Activated T-helper 2 cell treated with anti-CD3 and anti-CD28 coated beads, Interferon-gamma antibody, Interleukin-2, Interleukin-4, amounts not matched to agents 10 μg/mL and 5 μg/mL and 100 μg/mL, durations not matched to agents 14 hours and 24 hours and 36 hours (primary cell): ENCODE measurements at places on chromosomes 2 and 18.

DNA sequence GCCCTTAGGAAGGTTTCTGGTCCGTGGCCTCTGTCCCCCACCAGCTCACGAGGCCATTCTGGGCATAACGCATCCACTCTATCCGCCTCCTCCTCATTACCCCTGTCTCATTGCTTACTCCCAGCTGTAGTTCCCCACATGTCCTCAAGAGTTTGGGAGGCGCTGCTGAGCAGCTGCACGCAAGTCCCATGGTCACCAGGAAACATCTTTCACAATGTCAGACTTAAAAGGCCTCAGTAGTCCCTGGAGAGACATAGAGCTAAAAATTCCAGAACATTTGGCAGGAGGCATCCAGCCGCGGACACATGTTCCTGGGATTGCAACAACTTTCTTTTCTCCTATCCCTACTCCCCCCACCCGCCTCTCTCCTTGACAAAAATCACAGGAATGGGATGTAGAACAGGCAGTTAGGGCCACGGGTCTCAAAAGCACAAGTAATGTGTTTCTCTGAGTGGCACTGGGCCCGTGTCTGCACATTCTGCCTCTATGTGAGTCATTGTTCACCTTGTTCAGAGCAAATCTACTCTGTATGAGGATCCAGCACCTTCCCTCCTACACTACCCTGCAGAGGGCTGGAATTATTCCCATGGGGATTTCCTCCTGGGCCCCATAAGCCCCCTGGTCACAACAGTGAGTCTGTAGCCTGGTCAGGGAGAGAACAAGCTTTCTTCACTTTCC is 8.1 kb downstream of the LBH start:
- H3K36me3 ChIP-seq: peaks cover 87% of the 10 kb centered on the region
- H3K27ac ChIP-seq: peak overlapping the region; percentile 25
- H3K4me3 ChIP-seq: no peak overlapping the region
- H3K4me1 ChIP-seq: peaks cover 64% of the 10 kb centered on the region

- H3K27ac ChIP-seq: no peak overlapping the region
- no peaks in the 10 kb centered on the region for H3K36me3 ChIP-seq
Measured at GRCh38 chr2:187319441-187320108, 128.5 kb downstream of the CALCRL start.

- no peak for DNase-seq
- H3K4me3 ChIP-seq: no peak overlapping the region
- H3K27ac ChIP-seq: no peak overlapping the region
Measured at GRCh38 chr2:111053825-111054515, 66.7 kb upstream of the BCL2L11 start.

- no peaks in the 10 kb centered on the region for H3K36me3 ChIP-seq
- H3K27ac ChIP-seq: no peak overlapping the region
- no peak for DNase-seq
- H3K4me3 ChIP-seq: no peak overlapping the region
Measured at GRCh38 chr2:100278986-100279385, 43.3 kb downstream of the LONRF2 start.

GRCh38 chr18:31268985-31269406 is 49.0 kb upstream of the DSG1 start:
- no peak overlapping the region for H3K4me3 ChIP-seq
- no peaks in the 10 kb centered on the region for H3K4me1 ChIP-seq
- H3K27ac ChIP-seq: no peak overlapping the region
- no peaks in the 10 kb centered on the region for H3K36me3 ChIP-seq
- no peak for DNase-seq

DNA sequence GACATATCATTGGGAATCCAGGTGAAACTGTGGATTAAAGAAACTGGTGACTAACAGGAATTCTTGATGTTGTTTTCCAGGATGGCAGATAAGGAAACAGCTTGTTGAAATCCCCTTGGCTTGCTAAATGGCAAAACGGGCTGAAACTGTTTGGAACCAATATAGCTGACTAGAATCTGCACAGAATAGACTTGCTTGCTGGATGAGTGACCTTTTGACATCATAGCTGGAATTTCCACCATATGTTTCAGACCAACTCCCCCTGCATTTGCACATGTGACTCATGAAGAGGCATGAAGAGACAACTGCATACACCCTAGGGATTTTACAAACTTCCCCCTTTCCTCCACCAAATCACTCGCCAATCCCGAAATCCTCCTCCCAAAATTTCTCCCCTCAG is 87.7 kb upstream of the LYPD1 start:
- H3K4me1 ChIP-seq: no peaks in the 10 kb centered on the region
- DNase-seq: no peak
- H3K4me3 ChIP-seq: no peak overlapping the region
- no peak overlapping the region for H3K27ac ChIP-seq
- no peaks in the 10 kb centered on the region for H3K27me3 ChIP-seq
- no peaks in the 10 kb centered on the region for H3K36me3 ChIP-seq

DNA sequence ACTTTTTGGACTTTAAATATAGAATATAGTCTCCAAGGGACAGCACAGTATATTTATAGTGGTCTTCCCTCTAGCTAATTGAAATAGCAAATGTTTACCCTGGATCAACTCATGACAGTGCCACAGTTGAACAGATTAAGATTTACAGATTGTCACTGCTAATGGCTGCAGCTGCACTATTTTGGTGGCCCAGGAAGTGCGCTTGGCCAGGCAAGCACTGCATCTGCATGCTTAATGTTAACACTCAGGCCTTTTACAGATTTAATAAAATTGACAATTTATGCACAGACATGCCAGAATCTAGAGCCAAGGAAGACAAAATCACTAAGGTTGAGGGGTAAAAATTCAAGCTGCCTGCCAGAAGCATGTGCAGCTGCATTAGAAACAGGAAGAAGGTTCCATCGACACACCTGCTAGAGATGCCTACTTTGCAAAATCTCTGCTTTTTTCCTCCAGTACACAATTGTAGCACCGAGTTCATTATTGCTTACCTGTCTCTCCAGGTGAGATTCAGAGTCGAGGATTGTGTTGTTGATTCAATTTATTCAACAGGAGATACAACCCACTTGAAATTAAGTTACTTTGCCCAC is 1042.3 kb upstream of the NRXN1 start:
- H3K4me3 ChIP-seq: no peak overlapping the region
- H3K4me1 ChIP-seq: no peaks in the 10 kb centered on the region
- no peaks in the 10 kb centered on the region for H3K27me3 ChIP-seq
- no peak overlapping the region for H3K27ac ChIP-seq
- no peak for DNase-seq

- no peaks in the 10 kb centered on the region for H3K27me3 ChIP-seq
- H3K27ac ChIP-seq: no peak overlapping the region
- H3K4me3 ChIP-seq: no peak overlapping the region
- H3K4me1 ChIP-seq: peaks cover 41% of the 10 kb centered on the region
- H3K36me3 ChIP-seq: no peaks in the 10 kb centered on the region
Measured at GRCh38 chr2:9765611-9766531, 77.4 kb upstream of the TAF1B start.

GRCh38 chr18:78903436-78904178 is 76.0 kb upstream of the SALL3 start:
- no peak overlapping the region for H3K27ac ChIP-seq
- no peak overlapping the region for H3K4me3 ChIP-seq
- DNase-seq: no peak
- no peaks in the 10 kb centered on the region for H3K36me3 ChIP-seq
- H3K4me1 ChIP-seq: no peaks in the 10 kb centered on the region

DNA sequence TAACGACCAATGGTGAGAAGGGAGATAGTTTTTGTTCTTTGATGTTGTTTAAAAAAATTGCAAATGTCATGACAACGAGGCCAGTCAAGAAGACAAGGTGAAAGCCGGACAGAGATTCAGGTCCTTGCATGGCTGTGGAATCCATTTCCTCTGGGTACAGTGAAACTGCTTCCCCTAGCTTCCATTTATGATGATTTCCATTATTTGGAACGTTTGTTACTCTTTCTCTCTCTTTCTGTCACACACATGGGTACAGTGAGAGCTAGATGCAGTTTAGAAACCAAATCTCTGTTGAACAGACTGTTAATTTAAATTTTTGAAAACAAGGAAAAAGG is 57.4 kb upstream of the MSH2 start:
- peaks cover 1% of the 10 kb centered on the region for H3K4me1 ChIP-seq
- H3K27ac ChIP-seq: no peak overlapping the region
- H3K27me3 ChIP-seq: peaks cover 31% of the 10 kb centered on the region
- no peak for DNase-seq
